ENCODE measurements at places on chromosomes 16 and 17. TPM values are rescaled to one million over a fixed set of nuclear protein-coding genes. Genes with fewer than 3 reads are reported as not detected.

DNA sequence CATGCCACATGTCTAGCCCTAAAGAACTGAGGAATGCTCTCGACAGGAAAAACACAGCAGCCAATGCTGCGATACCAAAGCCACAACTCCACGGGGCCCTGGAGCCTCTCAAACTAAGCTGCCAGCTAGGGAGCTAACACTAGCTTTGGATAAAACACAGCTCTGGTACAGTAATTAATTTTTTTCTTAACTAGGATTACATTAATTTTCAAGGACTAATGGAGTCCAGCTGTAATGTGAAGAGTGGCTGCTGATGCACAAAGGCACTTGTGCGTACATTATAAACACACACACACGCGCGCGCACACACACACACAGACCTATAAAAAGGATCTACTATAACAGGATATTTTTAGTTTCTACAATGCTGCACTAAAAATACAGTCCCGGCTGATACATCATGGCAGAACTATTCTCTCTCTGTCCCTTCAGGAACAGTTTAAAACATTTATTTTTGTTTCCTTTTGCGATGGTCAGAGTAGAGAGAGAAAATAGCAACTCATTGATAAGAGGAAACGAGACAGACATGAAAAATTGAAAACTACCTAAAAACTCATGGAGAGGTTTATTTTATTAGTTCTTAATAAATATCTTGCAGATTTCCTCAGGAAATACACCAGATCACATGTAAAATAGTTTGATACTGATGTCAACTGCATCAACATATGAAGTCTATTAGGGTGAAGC, 88.5 kb downstream of the SMG6 start:
- DNase-seq, result peak; percentile 35

GRCh38 chr17:49830605-49831004, 17.3 kb downstream of the TAC4 start:
- DNase-seq, result peak; percentile 68

GRCh38 chr17:10843811-10844210, 5.9 kb upstream of the PIRT start:
- DNase-seq, result no peak

Gene TP53TG3F
- not detected for total RNA-seq
